ENCODE measurements at places on chromosomes 12 and 14.
A peak's percentile ranks its signal among the peaks of the same experiment; 100 is the strongest.

- DNase-seq, result no peak
These were observed 6.5 kb downstream of the KRT5 start for GRCh38 chr12:52513736-52514135.

- no peak for DNase-seq
These were observed 66.5 kb upstream of the ASPG start for GRCh38 chr14:104019029-104019428.

DNA sequence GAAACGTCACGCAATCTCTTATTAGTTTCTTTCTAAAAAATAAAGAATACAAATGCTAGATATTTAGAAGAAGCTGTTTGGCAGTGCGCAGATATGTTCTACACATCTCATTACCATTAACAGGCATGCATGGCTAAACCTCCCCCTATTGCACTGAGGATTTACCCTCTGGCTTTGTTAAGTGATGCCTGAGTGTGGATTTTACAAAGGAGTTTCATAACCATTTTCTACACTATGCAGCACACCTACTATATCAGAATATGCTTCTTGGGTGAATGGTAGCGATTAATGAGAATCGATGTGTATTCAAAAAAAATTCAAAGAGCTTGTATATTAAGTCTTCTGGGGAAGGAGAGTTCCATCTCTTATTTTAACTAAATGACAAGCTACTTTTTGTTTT lies 1.1 kb upstream of the RMST start:
- DNase-seq, result no peak

GRCh38 chr14:37466623-37467088 lies 128.4 kb downstream of the FOXA1 start:
- no peak for DNase-seq

DNA sequence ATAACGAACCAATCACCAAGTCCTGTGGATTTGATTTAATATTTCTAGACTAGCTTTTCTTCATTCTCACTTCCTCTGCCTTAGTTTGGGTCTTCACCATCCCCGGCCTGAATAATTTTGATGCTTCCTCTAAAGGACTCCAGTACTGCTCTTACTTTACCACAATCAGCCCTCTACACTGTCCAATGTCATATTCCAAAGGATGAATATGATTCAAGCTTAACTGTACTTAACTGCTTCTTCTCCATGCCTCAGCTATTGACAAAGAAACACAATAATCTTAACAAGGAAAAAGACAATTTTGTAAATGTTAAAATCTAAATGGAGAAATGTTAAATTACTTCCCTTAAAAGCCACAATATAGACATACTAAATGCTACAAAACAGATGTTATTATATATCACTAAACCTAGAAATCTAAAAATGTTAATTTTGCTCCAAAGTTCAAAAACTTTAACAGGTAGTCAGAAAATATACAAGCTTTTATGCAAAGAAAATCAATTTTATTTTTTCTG lies 70.2 kb downstream of the STXBP6 start:
- peak; percentile 24 for DNase-seq

GRCh38 chr12:121975021-121975420 lies 46.7 kb upstream of the BCL7A start:
- no peak for DNase-seq

DNA sequence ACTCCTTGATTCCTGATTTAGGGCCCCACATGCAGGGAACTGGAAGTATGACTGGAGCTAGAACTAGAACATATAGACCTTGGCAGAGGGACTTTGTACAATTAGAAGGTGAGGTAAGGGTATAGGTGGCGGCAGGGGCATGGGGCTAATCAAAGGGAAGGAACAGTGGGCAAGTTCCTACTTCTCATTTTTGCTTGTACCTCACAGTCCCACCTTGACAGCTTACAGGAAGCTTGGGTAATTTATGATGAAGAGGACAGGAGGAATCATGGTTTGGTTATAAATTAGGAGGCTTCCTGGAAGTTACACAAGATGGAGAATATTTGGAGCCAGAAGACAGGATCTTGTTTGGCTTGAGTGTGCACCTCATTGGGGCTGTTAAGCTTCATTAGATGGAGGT lies 33.4 kb downstream of the SUSD6 start:
- DNase-seq, result no peak

DNA sequence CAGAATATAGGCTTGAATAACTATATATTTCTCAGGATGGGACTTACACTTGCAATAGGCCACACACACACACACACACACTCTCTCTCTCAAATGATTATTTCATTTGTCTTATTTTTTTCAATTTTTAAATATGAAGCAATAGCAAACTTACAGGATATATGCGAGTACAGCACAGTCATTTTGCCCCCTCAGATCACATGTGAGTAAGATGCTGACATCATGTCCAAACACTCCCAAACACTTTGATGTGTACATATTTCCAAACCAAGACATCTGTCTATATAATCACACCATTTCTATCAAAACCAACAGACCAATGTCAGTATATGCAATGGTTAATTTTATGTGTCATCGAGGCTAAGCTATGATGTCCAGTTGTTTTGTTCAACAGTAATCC lies 1535.9 kb upstream of the FLRT2 start:
- DNase-seq, result no peak

GRCh38 chr14:93648440-93649168 lies 139.7 kb downstream of the PRIMA1 start:
- DNase-seq, result no peak

DNA sequence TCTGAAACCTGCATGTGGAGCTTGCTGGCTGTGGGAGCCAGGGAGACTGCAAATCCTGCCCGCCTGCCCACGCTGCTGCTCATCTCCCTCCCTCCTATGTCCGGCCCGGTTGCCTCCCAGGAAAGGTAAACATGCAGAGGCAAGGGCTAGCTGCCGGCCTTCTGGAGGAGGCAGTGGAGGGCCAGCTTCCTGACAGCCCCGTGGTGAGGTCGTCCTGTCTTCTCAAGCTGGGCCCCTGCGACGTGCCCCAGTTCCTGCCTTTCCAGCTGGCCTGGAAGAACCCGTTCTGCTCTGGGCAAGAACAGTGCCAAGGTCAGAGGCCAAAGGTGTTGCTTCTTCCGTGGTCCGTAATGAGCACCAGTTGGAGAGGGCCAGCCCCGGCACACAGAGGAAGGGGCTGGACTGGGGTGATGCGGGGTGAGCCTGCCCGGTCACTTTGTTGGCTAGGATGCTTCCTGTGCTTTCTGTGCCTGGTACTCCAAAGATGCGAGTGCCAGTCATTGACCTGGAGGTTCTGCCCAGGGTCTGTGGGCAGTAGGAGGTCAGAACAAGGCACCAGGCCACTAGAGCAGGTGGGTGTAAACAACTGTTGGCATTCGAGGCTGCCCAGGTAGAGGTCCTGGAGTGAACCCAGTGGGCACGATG lies 25.3 kb downstream of the TPCN1 start:
- DNase-seq, result no peak

- DNase-seq, result no peak
These were observed 1275.7 kb upstream of the FLRT2 start for GRCh38 chr14:84254290-84254689.

- DNase-seq, result no peak
These were observed 96.4 kb downstream of the EFCAB11 start for GRCh38 chr14:89858089-89858488.

DNA sequence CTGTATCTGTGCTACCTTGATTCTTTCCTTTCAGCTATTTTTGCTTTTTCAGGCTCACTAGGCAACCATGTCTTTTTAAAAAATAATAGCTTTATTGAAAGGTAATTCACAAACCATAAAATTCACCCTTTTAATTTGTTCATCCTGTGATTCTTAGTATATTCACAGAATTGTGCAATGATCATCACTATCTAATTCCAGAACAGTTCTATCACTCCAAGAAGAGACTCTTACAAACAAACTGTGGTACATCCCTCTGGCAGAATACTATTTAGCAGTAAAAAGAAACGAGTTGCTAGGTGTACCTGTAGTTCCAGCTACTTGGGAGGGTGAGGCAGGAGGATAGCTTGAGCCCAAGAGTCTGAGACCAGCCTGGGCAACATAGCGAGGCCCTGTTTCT lies 14.8 kb downstream of the CREBL2 start:
- DNase-seq, result no peak

DNA sequence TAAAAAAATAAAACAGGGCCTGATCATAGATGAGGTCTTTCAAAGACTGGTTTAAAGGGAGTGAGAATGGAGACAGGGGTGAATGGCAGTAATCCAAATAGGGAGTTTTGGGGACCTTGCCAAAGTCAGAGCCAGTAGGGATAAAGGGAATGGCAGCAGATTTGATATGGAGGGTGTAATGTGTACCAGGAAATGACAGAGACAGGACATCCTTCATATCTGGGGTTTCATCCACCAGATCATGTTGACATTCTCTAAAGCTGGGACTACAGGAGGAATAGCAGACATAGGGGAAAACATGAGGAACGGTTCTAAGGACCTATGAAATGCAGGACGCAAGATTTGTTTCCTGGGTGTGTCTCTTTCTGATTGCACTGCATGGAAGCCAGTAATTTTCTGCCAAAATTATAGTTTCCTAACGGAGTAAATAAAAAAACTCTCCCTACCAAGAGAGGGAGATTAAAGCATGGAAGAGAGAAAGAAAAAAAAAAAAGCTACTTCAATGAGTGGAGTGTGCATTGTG lies 169.9 kb downstream of the PRKD1 start:
- DNase-seq, result no peak

DNA sequence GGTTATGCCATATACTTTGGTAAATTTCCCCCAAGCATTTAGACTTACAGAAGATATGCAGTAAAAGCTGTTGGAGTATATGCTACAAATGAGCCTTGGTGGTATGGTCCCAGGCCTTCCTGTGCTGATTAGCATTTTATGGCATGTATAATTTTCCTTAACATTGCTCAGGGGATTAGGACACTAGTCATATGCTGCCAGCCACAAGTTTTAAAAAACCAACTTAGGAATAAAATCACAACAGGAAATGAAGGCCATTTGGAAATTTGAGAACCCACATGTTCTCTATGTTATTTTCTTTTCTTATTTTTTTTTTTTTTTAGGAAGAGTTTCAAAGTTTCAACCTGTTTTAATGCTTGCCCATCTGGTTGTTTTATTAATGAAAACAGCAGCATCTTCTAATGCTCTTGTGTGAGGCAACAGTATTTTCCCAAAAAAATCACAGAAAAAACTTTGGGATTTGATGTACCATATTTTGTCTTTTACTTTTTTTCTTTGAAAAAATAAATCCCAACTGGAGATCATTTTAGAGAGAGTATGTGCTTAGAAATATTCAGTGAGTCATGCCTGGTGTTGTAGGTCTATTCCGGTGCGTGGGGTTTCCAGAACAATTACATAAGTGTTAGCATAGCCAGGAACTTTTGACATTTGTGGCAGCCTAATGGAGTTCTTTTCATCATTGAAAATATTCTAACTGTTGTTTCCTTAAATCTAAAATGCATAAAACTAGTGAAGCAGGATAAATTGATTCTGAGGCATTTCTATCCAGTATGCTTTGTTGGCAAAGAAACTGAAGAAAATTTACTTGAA lies 21.7 kb upstream of the DUSP6 start:
- no peak for DNase-seq

GRCh38 chr14:100653409-100653808 lies 66.2 kb upstream of the BEGAIN start:
- peak; percentile 52 for DNase-seq

- DNase-seq, result no peak
These were observed 4.3 kb downstream of the PARP2 start for GRCh38 chr14:20347747-20348146.

- DNase-seq, result no peak
These were observed 412.9 kb downstream of the RAD51B start for GRCh38 chr14:68232300-68233055.

DNA sequence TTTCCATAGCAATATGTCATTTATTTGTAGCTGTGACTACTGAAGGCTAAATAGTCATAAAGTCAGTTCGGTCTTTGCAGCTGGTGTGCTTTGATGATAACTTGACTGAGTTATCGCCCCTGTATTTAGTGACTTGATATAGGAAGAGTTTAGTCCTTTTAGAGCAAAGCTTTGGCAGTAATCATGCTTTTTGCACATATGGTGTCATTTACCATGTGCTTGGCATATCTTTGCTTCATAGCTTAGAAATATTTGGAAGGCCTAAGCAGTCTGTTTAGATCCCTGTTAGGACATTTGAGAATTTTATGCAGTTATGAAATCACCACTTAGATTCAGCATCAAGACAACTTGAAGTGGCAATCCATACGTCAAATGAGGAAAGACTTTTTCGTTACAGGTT lies 31.6 kb downstream of the POLR3B start:
- no peak for DNase-seq

- DNase-seq, result no peak
These were observed 14.2 kb upstream of the DLK1 start for GRCh38 chr14:100712490-100712889.

DNA sequence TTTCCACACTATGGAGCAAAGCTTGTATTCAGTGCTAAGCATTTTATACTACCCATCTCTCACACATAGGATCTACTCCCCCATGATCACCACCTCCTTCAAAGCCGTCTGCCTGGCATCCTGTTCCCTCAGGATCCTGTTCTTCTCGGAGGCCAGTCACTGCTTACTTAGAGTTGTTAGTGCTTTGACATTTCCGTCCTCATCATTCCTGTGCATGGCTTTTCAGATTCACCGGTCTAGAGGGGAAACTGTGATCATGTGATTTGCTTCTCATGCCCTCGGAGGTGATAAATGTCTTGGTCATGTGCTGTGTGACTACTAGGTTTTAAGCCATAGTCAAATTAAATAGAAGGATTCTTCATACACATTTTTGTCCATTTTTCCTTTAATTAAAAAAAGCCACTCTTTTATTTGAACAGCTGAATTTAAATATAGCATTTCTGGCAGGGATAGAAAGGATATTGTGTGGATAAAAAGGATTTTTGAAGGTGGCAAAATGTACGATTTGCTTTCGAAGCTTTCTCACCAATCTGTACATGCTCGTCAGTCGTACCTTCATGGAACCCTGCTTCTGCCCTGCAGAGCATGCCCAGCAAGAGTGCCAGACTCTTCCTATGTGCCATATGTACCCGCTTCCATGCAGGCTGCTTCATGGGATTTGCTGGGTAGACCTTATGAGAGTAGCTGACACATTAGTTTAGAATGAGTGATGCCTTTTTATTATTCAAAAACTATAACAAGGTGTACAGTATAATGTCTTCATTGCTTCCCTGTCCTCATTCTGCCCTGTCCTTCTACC lies 53.3 kb downstream of the BMAL2 start:
- no peak for DNase-seq

DNA sequence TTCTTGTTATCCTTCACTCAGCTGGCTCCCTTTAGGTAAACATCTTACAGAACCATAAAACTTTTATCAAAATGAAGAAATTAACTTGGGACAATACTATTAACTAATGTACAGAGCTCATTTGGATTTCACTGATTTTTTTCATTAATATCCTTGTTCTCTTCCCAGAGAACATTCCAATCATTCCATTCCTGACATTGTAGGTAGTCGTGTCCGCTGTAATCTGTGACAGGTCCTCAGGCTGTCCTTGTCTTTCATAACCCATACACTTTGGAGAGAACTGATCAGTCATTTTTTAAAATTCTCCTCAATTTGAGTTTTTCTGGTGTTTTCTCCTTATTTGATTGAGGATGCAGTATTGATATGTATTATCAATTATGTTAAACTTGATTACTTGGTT lies 916.8 kb downstream of the GALC start:
- no peak for DNase-seq

- no peak for DNase-seq
These were observed 19.5 kb upstream of the CRACR2A start for GRCh38 chr12:3772380-3772779.

- no peak for DNase-seq
These were observed 44.0 kb upstream of the FRMD6 start for GRCh38 chr14:51607711-51608110.

Data from germinal center (tissue), 1 donor.